ENCODE measurements at places on chromosomes 12 and 14.

DNA sequence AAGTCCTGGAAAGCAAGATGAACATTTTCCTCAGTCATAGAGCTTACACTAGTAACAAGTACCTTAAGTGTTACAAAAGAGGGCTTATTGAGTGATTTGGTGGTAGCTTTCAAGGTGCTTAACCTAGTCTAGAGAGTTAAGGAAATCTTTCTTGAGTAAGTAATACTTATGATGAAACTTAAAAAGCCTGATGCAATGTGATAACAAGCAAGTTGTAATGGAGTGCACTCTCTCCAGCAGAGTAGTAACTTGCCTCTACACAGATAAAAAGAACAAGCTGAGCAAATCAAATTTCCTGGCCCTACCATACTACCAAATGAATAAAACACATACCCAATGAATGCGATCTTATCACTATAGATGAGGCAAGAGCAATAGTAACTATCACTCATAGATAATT is 639.9 kb upstream of the FBXO33 start:
- no peak for DNase-seq

GRCh38 chr12:28563286-28563685 is 373.0 kb downstream of the CCDC91 start:
- no peak for DNase-seq

- DNase-seq = peak; percentile 60
Measured at GRCh38 chr12:100154474-100155247, 12.0 kb upstream of the BLTP3B start.

- no peak for DNase-seq
Measured at GRCh38 chr12:124616394-124617221, 49.2 kb upstream of the NCOR2 start.

DNA sequence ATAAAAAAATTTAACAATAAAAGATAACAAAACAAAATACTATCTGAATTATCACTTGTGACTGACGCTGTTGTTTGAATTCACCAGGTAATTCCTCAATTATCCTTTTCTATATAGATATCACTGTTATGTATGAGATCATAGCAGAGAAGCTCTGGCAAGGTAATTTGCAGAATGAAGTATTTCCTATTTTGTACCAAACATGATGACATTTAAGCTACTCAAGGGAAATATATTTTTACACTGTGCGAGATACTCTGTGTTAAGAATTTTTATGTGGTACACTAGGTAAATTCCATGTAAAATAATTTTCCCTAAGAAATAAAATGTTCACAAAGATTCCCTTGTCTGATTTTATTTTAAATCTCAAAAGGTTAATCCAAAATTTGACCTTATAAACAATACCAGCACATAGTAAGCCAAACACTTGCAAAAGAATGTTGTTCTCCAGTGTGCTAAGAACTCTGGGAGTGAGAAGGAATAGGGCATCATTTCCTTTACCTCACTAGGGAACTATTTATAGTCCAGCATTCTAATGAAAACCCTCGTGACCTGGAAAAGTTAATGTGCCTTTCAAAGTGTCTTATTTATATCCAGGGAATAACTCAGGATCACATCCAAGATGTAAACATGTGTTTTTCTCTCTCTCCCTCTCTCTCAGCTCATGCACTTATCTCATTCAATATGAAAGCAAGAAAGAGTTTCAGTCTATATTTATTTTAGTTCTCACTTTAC is 115.2 kb upstream of the RAP1B start:
- no peak for DNase-seq

GRCh38 chr12:95118138-95118787 is 44.8 kb upstream of the NR2C1 start:
- no peak for DNase-seq

DNA sequence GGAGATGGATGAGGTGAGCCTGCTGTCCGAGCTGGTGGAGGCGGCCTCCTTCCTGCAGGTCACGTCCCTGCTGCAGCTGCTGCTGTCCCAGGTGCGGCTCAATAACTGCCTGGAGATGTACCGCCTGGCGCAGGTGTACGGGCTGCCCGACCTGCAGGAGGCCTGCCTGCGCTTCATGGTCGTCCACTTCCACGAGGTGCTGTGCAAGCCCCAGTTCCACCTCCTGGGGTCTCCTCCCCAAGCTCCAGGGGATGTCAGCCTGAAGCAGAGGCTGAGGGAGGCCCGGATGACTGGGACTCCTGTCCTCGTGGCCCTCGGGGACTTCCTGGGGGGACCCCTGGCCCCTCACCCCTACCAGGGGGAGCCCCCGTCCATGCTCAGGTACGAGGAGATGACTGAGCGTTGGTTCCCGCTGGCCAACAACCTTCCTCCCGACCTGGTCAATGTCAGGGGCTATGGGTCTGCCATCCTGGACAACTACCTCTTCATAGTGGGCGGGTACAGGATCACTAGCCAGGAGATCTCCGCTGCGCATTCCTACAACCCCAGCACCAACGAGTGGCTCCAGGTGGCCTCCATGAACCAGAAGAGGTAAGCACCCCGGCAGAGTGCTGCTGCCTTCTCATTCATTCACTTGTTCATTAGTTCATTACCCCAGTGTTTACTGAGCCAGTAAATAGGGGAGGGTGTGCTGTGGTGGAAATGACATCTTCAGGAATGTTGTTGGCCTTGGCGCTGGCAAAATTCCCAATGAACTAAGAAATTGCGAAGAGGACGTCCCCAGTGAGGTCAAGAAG is 774 bp upstream of the MANSC4 start:
- DNase-seq = no peak

DNA sequence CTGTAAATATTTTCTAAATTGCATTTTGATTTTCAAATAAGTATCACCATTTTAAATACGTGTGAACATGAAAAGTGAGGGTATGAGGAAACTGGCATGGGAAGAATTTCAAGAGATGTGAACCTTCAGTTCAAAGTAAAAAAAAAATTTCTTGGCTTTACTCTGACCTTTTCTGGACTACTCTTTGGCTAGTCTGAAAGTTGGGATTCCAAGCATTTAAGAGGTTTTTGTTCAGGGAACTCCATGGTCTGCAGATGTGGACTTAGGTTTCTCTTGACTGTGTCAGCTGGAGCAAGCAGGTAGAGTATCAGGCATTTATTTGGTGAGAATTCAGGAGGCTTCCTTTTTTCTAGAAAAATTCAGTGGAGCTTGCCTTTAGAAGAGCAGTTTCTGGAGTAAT is 311.6 kb downstream of the LRIG3 start:
- no peak for DNase-seq

DNA sequence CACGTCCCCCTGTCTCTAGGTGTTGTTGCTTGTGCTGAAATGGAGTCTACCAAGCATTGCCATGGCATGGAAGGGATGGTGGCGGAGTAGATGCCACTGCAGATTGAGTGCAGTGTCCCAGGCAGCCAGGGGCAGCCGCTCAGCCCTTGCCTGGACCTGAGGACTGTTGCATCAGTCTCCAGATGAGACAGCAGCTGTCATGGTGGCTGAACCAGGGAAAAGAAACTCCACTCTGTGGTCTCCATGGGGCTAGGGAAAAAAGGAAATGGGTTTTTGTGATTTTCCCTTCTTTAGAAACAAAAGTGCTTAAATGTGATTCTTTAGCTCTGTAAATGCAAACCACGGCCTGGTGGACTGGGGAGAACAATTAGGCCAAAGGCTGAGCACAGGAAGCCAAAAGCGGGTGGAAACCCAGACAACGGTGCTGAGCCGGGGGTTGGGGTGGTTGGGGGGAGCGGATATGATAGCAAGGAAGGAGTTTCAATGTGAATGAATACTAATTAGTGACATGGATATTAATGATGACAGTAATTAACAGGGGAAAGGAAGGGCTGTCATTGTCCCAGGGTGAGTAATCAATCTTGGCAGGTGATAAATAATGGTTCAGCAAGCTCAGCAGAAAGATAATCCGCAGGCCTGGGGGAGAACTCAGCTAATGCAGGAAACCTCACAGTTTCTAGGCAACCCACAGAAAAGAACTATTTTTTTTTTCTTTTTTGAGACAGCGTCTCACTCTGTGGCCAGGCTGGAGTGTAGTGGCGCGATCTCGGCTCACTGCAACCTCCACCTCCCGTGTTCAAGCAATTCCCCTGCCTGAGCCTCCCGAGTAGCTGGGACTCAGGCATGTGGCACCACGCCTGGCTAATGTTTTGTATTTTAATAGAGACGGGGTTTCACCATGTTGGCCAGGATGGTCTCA is 442.6 kb downstream of the DPF3 start:
- DNase-seq = peak; percentile 10

- DNase-seq = no peak
Measured at GRCh38 chr14:74934041-74934440, 11.0 kb upstream of the RPS6KL1 start.

All from stimulated activated CD8-positive, alpha-beta memory T cell treated with anti-CD3 and anti-CD28 coated beads, Interleukin-4, amount 100 ng/mL, for 4 hours (primary cell).